ENCODE measurements at places on chromosomes 5 and 9. TPM values are rescaled to one million over a fixed set of nuclear protein-coding genes. Genes with fewer than 3 reads are reported as not detected.

DNA sequence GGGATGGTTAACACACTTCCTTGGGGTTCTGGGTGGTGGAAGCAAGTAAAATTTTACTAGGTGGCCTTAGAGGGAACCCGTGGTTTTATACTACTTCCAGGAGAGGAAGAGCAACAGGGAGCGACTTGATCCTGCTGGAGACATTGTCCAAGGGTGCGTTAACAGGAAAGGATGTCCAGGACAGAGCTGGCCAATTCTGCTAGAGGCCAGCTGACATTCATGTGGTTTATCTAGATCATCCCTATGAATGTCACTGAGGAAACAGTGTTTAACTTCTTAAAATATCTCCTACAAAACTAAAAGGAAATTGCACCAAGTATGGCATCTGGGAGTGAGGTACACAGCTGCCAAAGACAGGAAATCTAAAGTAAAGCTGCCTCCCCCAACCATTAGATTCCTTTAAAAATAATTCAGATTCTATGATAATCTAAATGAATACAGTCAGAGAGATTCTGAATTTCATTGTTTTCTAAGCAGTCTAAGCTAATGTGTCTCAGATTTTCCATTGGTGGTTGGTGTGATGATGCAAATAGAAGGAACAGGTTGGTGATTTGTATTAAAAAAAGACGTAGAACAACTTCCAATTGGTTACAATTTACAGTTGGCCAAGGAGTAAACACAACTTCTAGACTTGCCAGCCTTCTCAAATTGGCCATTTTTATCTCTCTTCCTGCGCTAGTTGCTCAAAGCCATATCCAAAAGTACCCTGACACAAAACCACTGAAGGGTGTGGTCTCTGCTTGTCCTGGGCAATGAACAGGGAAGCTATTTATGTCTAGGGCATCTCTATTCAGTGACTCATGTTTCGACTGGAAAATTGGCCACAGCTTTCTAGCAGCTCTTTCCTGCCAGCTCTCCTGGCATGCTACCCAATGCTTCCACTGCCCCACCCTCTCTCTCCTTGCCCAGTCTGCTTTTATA, 574.7 kb upstream of the MEF2C start:
- H3K27ac ChIP-seq, result peak overlapping the region; percentile 53
- H3K4me1 ChIP-seq, result no peaks in the 10 kb centered on the region
- H3K36me3 ChIP-seq, result no peaks in the 10 kb centered on the region
- H3K27me3 ChIP-seq, result no peaks in the 10 kb centered on the region
- H3K4me3 ChIP-seq, result no peak overlapping the region

DNA sequence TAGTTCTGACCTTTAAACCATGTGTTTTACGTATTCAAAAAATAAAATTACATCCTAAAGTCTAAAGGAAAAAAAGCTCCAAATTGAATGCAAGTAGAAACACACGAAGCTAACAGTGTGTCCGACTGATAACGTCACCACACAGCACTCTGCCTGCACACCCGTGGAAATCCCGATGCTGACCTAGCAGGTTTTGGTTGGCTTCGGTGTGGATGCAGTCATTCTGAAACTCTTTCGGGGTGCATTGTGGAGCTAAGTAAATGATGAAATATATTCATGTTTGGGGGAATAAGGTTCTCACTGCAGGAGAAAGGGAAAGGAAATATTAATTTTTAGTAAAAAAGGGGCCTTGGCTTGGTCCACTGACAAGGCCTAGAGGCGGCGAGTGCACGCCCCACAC, 2.0 kb downstream of the RASGEF1C start:
- H3K36me3 ChIP-seq, result no peaks in the 10 kb centered on the region
- no peak for DNase-seq
- no peak overlapping the region for H3K27ac ChIP-seq
- H3K4me1 ChIP-seq, result no peaks in the 10 kb centered on the region
- no peaks in the 10 kb centered on the region for H3K27me3 ChIP-seq

Gene CCDC180
- 8.2 TPM for total RNA-seq

DNA sequence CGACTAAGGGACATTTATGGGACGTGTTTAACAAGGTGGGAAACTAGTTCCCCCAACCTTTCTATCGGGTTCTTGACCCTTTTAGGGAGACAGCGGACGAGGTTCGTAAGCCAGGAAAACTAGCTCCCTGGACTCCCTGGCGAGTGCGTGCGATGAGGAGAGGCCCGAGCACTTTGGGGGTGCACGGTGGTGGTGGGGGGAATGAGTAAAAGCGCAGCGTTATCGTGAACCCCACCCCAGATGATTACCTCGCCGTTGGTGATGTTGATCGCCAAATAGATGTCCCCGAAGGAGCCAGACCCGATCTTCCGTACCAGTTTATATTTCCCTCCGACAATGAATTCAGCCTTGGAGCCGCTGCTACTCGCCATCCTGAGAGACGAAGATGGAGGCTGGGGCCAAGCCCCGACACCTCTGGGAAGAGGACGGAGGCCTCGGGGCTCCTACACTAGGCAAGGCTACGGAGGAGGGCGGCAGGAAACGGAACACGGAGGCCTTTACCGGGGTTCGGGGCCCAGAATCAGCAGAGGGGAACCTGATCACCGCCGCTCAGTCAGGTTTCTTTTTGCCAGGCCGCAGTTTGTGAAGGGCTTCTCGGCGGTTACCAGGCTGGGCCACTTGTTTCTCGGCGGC, 529 bp downstream of the CSNK1A1 start:
- H3K27me3 ChIP-seq, result no peaks in the 10 kb centered on the region
- no peaks in the 10 kb centered on the region for H3K36me3 ChIP-seq
- peak overlapping the region; percentile 87 for H3K4me3 ChIP-seq
- H3K27ac ChIP-seq, result peak overlapping the region; percentile 99
- DNase-seq, result no peak
- no peaks in the 10 kb centered on the region for H3K4me1 ChIP-seq

- no peak overlapping the region for H3K4me3 ChIP-seq
- no peak for DNase-seq
- no peaks in the 10 kb centered on the region for H3K36me3 ChIP-seq
- H3K4me1 ChIP-seq, result no peaks in the 10 kb centered on the region
- H3K27me3 ChIP-seq, result no peaks in the 10 kb centered on the region
Measured at GRCh38 chr5:74441616-74442015, 198.9 kb downstream of the ENC1 start.

- H3K27ac ChIP-seq, result peak overlapping the region; percentile 86
- H3K4me1 ChIP-seq, result no peaks in the 10 kb centered on the region
- no peaks in the 10 kb centered on the region for H3K27me3 ChIP-seq
- no peak for DNase-seq
Measured at GRCh38 chr5:218457-219291, 554 bp downstream of the SDHA start.

Gene UGT3A2
- total RNA-seq, result not detected

Gene KIF24
- 1.3 TPM for total RNA-seq

DNA sequence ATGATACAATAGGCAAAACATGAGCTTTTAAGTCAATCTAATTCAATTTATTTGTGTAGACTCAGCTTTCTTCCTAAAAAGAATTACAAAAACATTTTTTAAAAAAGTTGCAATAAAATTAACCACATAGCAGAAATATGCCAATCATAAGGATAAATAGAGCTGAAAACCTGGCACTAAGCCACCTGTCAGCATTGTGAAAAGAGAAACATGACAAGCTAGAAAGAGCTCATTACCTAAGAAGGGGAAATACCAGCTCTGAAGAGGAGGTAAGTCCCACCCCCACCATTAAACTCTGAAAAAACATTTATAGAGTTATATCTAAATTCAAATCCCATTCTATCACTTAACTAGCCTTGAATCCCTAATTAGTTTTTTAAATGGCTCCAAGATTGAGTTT, 372.9 kb downstream of the OSTF1 start:
- no peak overlapping the region for H3K4me3 ChIP-seq
- H3K27ac ChIP-seq, result no peak overlapping the region
- no peaks in the 10 kb centered on the region for H3K27me3 ChIP-seq
- no peak for DNase-seq

DNA sequence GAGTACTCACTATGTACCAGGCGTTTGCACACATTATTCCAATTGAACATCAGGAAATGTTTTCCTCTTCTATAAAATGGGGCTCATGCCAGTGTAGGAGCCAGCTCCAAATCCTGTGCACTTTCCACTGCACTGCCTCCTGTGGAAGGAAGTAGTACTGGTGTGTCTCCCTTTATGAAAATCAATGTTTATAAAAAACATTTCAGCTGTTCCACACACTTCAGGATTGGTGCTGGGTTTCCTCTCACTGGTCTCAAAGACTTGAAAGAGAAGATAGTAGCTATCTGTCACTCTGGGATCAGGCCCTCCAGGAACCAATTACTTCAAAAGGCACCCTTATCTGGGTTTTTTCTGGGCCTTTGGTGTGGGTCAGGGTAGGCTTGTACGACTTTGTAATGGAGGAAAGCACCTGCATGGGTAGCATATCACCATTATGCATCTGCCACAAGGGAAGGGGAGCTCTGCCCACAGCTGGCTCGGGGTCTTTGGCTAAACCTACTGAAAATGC, 32.5 kb downstream of the RAB14 start:
- no peaks in the 10 kb centered on the region for H3K36me3 ChIP-seq
- H3K27ac ChIP-seq, result no peak overlapping the region
- no peaks in the 10 kb centered on the region for H3K27me3 ChIP-seq

DNA sequence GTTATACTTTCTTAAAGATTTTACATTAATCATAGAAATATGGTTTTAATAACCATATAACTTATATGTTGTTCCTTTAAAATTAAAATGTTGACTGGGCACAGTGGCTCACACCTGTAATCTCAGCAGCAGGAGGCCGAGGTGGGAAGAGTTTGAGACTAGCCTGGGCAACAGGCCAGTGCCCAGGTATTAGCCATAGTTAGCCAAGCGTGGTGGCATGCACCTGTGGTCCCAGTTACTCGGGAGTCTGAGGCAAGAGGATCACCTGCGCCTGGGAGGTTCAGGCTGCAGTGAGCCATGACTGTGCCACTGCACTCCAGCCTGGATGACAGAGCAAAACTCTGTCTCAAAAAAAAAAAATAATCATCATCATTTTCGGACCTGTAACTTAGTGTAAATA, 133.5 kb downstream of the DTWD2 start:
- H3K27ac ChIP-seq, result no peak overlapping the region
- no peaks in the 10 kb centered on the region for H3K27me3 ChIP-seq
- no peaks in the 10 kb centered on the region for H3K4me1 ChIP-seq

DNA sequence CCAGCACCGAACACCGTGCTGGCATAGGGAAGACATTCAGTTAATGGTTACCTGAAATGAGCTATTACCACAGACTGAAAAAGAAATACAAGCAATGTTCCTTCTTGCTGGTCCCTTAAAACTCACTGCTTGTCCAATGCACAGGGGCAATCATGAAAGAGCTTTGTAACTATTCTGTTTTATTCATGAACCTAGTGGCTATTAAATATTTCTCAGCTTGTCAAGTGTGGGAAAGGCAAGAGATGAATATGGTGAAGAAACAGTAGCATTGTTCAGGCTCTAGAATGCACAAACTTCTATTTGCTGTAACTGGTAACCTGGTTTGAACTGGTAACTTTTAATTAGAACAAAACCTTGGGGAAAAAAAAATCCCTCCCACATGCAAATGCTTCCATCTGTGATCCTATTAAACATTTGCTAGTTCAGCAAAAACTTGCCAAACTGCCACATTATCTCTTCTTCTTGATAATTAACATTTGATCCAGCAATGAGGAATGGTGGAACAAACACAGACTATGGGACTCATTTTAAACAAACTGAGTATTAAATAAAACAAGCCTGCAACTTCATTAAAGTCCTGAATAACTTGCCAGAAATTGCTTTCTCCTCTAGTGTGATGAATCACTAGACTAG, 36.1 kb downstream of the YIPF5 start:
- no peak overlapping the region for H3K4me3 ChIP-seq
- no peaks in the 10 kb centered on the region for H3K36me3 ChIP-seq
- no peak overlapping the region for H3K27ac ChIP-seq

GRCh38 chr5:158979749-158980521, 119.8 kb downstream of the EBF1 start:
- peak overlapping the region; percentile 28 for H3K4me3 ChIP-seq
- no peaks in the 10 kb centered on the region for H3K27me3 ChIP-seq

- no peaks in the 10 kb centered on the region for H3K36me3 ChIP-seq
- no peak overlapping the region for H3K4me3 ChIP-seq
- DNase-seq, result no peak
- no peaks in the 10 kb centered on the region for H3K27me3 ChIP-seq
- no peak overlapping the region for H3K27ac ChIP-seq
Measured at GRCh38 chr9:127005770-127006314, 91.3 kb downstream of the RALGPS1 start.

DNA sequence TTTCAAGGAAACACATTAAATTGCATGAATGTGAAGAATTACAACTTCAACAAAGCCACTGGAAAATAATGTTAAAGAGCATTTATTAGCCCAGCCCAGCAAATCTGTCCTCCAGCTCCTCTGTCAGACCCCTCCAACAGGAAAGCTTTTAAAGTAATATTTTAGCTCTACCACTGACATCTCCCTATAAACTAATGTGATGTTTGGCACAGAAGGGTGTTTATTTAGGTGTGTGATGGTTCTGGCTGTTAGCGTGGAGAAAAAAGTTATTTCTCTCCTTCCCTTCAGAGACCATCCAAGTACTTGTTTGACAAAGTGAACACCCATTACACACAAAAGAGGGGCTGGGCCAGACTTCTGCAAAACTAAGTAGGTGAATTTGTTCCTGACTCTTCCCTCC, 111.9 kb upstream of the TARS1 start:
- no peaks in the 10 kb centered on the region for H3K27me3 ChIP-seq
- DNase-seq, result no peak
- H3K4me3 ChIP-seq, result no peak overlapping the region
- H3K27ac ChIP-seq, result no peak overlapping the region

Gene GZMA
- 1.6 TPM for total RNA-seq

Gene BAAT
- total RNA-seq, result 0.16 TPM

Gene RNF208
- 1.5 TPM for total RNA-seq

Gene SOHLH1
- total RNA-seq, result not detected

DNA sequence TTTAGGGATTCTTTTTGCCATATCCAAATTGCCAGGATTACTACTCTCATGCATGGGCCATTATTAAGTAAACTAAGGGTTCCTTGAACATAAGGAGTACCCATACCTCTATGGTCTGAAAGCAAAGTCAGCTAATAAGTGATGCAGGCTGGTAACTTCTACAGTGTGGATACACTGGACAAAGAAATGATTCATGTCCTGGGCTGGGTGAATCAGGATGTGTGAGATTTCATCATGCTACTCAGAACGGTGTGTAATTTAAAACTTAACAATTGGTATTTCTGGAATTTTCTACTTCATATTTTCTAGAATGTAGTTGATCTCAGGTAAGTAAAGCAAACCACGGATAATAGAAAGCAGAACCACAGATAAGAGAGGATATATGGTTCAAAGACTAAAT, 428.8 kb downstream of the CHSY3 start:
- H3K27ac ChIP-seq, result no peak overlapping the region
- no peak for DNase-seq
- H3K4me3 ChIP-seq, result no peak overlapping the region
- H3K27me3 ChIP-seq, result no peaks in the 10 kb centered on the region
- H3K36me3 ChIP-seq, result no peaks in the 10 kb centered on the region

DNA sequence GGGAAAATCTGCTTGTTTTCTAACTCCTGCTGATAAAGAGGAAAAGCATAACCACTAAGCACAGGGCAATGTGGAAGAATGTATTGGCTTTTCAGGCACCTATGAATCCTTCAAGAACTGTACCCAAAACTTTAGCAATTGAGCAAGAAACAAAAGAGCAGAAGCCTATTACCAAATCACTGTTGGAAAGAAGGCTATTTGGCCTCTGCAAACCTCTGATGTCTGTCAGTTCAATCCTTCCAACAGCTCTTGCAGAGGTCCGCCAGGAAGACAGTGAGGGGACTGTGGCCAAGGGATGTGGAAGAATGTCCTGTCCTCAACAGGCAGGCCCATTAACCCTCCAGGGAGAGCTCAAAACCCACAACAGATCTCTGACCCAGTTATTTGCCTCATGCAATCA, 328.6 kb downstream of the ENC1 start:
- H3K36me3 ChIP-seq, result no peaks in the 10 kb centered on the region
- DNase-seq, result no peak
- H3K27me3 ChIP-seq, result no peaks in the 10 kb centered on the region
- peaks cover 3% of the 10 kb centered on the region for H3K4me1 ChIP-seq
- H3K27ac ChIP-seq, result no peak overlapping the region
- H3K4me3 ChIP-seq, result no peak overlapping the region
